ENCODE measurements at places on chromosomes 1 and 21.

DNA sequence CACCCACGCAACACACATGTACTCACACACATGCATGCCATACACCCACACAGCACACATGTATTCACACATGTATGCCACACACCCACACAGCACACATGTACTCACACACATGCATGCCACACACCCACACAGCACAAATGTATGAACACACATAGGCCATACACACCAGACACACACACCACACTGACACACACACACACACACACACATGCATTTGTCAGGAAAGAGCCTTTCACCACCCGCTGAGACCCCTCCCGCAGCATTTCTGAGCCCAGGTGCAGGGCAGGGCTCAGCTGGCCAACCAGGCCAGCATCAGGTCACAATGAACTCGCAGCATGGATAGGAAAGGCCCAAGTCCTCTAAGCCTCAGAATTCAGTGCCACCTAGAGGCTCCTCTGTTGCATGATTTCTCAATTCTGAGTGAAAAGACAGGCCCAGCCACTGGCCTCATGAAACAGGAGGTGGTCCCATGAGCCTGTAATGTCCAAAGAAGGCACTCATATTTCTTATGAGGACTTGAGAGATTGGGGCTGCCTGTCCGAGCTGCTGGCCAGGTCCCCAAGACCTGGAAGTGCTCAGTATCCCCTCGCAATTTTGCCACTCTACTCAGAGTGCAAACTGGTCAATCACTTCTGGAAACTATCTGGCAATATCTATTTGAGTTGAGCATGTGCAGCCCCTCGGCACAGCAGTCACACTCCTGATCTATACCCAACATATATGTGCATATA, 57.3 kb downstream of the PSMG1 start:
- DNase-seq = peak; percentile 83

GRCh38 chr1:44262414-44262813, 49.1 kb downstream of the DMAP1 start:
- no peak for DNase-seq

- no peak for DNase-seq
These were observed 3.9 kb upstream of the SFN start for GRCh38 chr1:26858891-26859640.

- no peak for DNase-seq
These were observed 135.7 kb upstream of the L1TD1 start for GRCh38 chr1:62058956-62059355.

- DNase-seq = no peak
These were observed 134.2 kb upstream of the FGGY start for GRCh38 chr1:59162665-59163064.

GRCh38 chr1:34712007-34712688, 42.7 kb upstream of the GJB5 start:
- DNase-seq = no peak
